ENCODE measurements at places on chromosomes 5 and 9. TPM values are rescaled to one million over a fixed set of nuclear protein-coding genes. Genes with fewer than 3 reads are reported as not detected.

DNA sequence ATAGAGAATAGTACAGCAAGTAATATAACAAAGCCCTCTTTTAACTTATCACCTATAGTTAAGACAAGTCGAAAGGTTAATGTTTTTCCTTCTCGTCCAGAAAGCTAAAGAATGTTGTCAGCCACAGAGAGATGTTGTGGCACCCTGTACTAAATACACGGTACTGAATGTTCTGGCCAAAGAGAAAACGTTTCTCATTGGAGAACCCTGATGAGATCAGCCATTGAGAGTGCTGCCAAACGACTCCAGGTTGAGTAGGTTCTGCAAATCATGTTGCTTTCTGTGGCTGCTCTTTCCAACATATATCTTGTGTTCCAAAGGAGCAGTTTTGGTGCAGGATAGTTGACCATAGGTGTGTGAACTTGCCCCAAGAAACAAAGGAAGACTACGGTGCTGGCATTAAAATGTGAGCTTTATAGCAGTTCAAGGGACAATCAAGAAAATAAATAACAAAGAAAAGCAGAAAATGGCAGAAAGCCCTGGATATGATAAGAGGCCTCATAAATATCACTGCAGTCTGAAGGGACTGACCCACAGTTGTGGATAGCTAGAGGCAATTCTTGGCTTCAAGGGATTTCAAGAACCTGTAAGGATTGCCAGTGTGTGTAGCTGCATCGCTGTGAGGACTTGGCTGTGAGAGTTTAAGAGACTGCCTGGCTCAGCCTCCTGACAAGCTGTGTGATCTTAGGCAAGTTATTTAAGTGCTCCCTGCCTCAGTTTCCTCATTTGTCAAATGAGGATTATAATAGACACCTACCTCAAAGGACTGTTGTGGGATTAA, 102.7 kb downstream of the ARHGEF28 start:
- peak; percentile 70 for ATAC-seq
- H3K36me3 ChIP-seq: no peaks in the 10 kb centered on the region
- peaks cover 3% of the 10 kb centered on the region for H3K4me1 ChIP-seq
- H3K27me3 ChIP-seq: no peaks in the 10 kb centered on the region
- H3K4me3 ChIP-seq: no peak overlapping the region
- H3K27ac ChIP-seq: peak overlapping the region; percentile 65

GRCh38 chr5:122311497-122311960, 508 bp upstream of the SNCAIP start:
- H3K4me3 ChIP-seq: peak overlapping the region; percentile 30
- H3K36me3 ChIP-seq: no peaks in the 10 kb centered on the region
- H3K27ac ChIP-seq: peak overlapping the region; percentile 53

CBY3 gene
- total RNA-seq: not detected

FAM78A gene
- total RNA-seq: 2.7 TPM

GRCh38 chr5:74113927-74114326, 487.9 kb downstream of the ARHGEF28 start:
- no peak for ATAC-seq
- no peak overlapping the region for H3K4me3 ChIP-seq
- H3K4me1 ChIP-seq: no peaks in the 10 kb centered on the region
- no peak overlapping the region for H3K27ac ChIP-seq
- no peaks in the 10 kb centered on the region for H3K36me3 ChIP-seq

GRCh38 chr5:35066260-35066795, 18.6 kb upstream of the AGXT2 start:
- no peak overlapping the region for H3K4me3 ChIP-seq
- no peak for ATAC-seq
- peaks cover 27% of the 10 kb centered on the region for H3K4me1 ChIP-seq
- no peak overlapping the region for H3K27ac ChIP-seq

DNA sequence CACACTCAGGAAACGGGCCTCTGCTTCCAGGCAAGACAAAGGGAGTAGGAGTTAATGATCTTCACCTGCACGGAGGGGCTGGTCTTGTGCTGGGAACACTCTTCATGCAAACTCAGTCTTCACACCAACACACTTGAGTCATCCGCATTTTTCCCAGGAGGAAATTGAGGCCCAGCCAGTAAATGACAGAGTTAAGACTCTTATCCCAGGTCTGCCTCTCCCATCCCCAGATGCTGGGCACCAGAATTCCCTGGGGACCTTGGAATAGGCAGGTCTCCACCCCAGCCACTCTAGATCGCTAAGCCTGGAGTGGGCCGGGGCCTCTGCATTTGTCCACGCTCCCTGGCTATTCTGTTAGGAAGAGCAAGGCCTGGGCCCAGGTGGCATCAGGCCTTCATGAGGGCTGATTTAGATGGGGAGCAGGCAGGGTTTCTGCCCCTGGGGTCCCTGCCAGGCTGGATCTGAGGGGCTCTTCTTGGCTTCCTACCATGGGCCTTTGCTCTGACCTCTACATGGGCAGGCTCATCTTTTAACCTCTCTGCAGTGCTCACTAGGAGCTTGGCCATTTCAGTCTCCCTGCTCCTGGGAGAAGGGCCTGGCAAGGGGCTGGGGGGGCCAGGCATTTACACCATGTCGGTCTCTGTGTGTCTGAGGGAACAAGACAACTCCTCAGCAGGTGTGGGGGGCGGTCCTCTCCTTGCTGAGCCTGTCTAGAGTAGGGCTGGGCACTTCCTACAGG, 77.3 kb downstream of the AMBP start:
- no peak for ATAC-seq
- H3K27me3 ChIP-seq: no peaks in the 10 kb centered on the region
- no peak overlapping the region for H3K27ac ChIP-seq
- peaks cover 14% of the 10 kb centered on the region for H3K36me3 ChIP-seq
- no peak overlapping the region for H3K4me3 ChIP-seq

- peaks cover 12% of the 10 kb centered on the region for H3K27me3 ChIP-seq
- no peak overlapping the region for H3K4me3 ChIP-seq
- no peaks in the 10 kb centered on the region for H3K4me1 ChIP-seq
Observed at GRCh38 chr5:69525490-69525889, 32.9 kb downstream of the OCLN start.

GARIN3 gene
- not detected for total RNA-seq

DNA sequence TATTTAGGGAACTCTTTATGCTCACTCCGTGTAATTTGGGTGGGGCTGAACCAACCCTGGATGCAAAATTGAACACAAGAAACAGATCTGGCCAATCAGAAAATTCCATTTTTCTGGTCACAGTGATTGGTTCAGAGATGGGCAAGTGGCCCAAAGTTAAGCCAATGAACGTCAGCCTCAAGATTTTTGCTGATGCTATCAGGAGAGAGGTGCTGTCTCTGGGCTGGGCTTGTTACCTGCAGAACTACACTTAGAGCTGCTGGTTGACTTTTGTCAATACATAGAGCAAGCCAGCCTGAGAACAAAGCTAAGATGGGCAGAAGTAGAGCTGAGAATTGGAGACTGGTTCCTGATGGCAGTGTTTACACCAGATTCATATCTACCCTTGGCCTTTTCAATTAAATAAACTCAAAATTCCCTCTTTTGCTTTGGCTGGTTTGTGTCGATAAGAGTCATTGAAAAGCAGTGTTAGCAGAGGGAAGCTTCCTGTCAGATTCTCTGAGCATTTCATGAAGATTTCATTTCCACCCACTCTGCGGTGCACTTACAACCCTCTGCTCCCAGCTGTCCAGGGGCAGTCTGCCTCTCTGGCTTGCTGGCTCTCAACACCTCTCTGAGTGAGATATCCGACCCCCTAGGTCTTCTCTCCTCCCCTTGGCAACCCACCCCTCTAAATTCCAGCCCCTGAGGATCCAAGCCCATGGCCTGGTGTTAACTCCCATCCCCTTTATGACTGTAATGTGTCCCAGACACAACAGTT, 64.5 kb upstream of the PPARGC1B start:
- H3K4me3 ChIP-seq: no peak overlapping the region
- H3K27me3 ChIP-seq: no peaks in the 10 kb centered on the region
- no peak for ATAC-seq
- H3K4me1 ChIP-seq: no peaks in the 10 kb centered on the region
- no peaks in the 10 kb centered on the region for H3K36me3 ChIP-seq

ZNF622 gene
- 23.8 TPM for total RNA-seq

- no peaks in the 10 kb centered on the region for H3K36me3 ChIP-seq
- no peak overlapping the region for H3K4me3 ChIP-seq
- no peaks in the 10 kb centered on the region for H3K4me1 ChIP-seq
- no peaks in the 10 kb centered on the region for H3K27me3 ChIP-seq
- ATAC-seq: no peak
Observed at GRCh38 chr5:139925650-139926640, 117.2 kb downstream of the NRG2 start.

GRCh38 chr9:89194421-89195130, 16.0 kb upstream of the SHC3 start:
- ATAC-seq: no peak
- H3K27ac ChIP-seq: no peak overlapping the region
- no peaks in the 10 kb centered on the region for H3K4me1 ChIP-seq
- H3K4me3 ChIP-seq: no peak overlapping the region
- no peaks in the 10 kb centered on the region for H3K36me3 ChIP-seq

DNA sequence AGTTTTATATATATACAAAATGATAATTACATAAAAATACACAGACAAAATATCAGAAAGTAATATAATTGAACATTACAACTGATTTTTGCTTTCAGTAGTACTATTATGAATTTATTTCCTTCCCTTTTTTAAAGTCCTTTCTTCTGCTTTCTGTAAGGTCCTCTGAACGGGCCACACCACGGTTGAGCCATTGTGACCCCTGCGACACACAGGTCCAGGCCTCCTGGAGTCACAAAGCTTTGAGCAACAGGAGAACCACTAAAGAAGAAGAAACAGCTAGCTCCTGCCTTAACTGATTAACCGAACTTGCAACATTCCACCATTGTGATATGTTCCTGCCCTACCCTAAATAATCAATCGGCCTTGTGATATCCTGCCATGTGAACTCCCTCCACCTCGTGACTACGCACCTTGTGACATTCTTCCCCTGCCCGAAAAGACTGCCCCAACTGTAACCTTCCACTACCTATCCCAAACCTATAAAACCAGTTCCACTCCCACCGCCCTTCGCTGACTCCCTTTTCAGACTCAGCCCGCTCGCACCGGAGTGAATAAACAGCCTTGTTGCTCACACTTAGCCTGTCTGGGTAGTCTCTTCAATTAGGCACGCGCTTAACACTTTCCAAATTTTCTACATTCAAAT, 375.0 kb upstream of the RFX3 start:
- no peaks in the 10 kb centered on the region for H3K36me3 ChIP-seq
- no peak for ATAC-seq

DNA sequence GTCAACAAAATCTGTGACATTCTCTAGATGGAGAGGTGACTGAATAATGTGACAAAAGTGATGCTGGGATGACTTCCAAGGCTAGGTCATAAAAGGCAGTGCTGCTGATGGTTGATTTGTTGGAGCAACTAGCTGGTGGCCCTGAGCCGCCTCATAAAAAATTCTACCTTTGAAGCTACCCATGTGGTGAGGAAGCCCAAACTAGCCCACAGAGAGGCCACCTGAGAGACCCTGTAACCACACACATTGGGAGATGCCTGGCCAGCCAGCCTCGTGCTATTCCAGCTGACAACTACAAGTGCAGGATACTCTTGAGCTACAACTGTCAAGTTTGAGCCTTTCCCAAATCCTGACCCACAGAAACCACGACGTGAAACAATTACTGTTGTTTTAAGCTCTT, 22.7 kb downstream of the CLTA start:
- no peaks in the 10 kb centered on the region for H3K36me3 ChIP-seq
- peaks cover 10% of the 10 kb centered on the region for H3K4me1 ChIP-seq
- H3K4me3 ChIP-seq: no peak overlapping the region
- ATAC-seq: no peak
- no peak overlapping the region for H3K27ac ChIP-seq

PSAT1 gene
- total RNA-seq: 2.5 TPM

ARHGEF28 gene
- total RNA-seq: 29.7 TPM

NEUROG1 gene
- not detected for total RNA-seq

MORN5 gene
- total RNA-seq: not detected

GRCh38 chr5:126805063-126805462, 28.1 kb downstream of the LMNB1 start:
- ATAC-seq: no peak
- H3K36me3 ChIP-seq: no peaks in the 10 kb centered on the region
- no peaks in the 10 kb centered on the region for H3K4me1 ChIP-seq

SPATA31A3 gene
- not detected for total RNA-seq

SPEF2 gene
- total RNA-seq: 2.8 TPM

DNA sequence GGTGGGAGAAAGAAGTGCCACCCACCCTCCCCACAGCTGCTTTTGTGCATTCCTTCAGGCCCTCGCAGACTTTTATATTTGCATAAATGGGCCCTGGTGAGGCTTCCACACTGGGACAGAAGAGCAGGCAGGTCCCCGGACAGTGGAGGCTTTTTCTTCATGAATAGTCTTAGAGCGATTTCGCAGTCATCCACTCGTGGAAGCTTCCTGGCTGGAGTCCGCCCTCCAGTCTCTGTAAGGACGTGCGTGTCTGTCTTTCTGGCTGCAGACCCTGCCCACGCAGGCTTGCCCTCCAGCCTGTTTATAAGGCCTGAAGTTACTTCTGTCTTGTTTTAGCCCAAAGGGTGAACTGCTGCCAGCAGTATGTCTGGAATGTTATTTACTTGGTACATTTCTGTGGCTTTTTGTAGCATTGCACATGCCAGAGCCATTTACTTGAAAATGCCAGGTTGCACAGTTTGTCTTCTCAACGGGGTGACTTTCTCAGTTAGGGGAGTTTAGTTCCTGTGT, 195.7 kb downstream of the AOPEP start:
- peak overlapping the region; percentile 84 for H3K27ac ChIP-seq
- H3K4me1 ChIP-seq: peaks cover 41% of the 10 kb centered on the region
- peak; percentile 40 for ATAC-seq
- H3K36me3 ChIP-seq: no peaks in the 10 kb centered on the region

GRCh38 chr5:59864718-59865117, 28.8 kb downstream of the PDE4D start:
- H3K27ac ChIP-seq: no peak overlapping the region
- H3K4me1 ChIP-seq: no peaks in the 10 kb centered on the region
- no peak overlapping the region for H3K4me3 ChIP-seq
- no peaks in the 10 kb centered on the region for H3K36me3 ChIP-seq
- no peaks in the 10 kb centered on the region for H3K27me3 ChIP-seq

RASGRF2 gene
- total RNA-seq: 9.1 TPM

DNA sequence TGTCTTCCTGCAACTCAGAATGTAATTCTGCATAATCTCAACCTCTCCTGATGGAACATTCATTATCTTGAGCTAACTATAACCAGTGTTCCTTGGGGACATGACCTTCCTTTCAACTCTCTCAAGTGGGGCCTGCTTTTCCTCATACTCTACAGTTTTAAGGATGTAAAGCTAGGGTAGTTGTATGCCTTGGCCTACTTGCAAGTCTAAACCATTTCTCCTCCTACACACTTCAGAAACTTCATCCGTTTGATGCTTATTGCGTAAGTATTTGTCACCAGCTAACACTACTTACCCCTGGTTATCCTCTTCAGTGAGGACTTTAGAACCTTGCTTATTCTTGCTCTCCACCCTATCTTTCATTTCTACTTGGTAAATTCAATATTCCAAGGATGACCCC, 548.9 kb downstream of the HINT1 start:
- H3K27ac ChIP-seq: no peak overlapping the region
- H3K4me3 ChIP-seq: no peak overlapping the region
- no peak for ATAC-seq

NUTM2G gene
- total RNA-seq: not detected

ANXA2R gene
- 5.1 TPM for total RNA-seq

- no peak overlapping the region for H3K27ac ChIP-seq
- no peaks in the 10 kb centered on the region for H3K27me3 ChIP-seq
- no peak for ATAC-seq
- H3K4me3 ChIP-seq: no peak overlapping the region
- no peaks in the 10 kb centered on the region for H3K4me1 ChIP-seq
Observed at GRCh38 chr9:6827439-6828145, 69.8 kb downstream of the KDM4C start.
